ENCODE measurements at places on chromosomes 16 and 17.

DNA sequence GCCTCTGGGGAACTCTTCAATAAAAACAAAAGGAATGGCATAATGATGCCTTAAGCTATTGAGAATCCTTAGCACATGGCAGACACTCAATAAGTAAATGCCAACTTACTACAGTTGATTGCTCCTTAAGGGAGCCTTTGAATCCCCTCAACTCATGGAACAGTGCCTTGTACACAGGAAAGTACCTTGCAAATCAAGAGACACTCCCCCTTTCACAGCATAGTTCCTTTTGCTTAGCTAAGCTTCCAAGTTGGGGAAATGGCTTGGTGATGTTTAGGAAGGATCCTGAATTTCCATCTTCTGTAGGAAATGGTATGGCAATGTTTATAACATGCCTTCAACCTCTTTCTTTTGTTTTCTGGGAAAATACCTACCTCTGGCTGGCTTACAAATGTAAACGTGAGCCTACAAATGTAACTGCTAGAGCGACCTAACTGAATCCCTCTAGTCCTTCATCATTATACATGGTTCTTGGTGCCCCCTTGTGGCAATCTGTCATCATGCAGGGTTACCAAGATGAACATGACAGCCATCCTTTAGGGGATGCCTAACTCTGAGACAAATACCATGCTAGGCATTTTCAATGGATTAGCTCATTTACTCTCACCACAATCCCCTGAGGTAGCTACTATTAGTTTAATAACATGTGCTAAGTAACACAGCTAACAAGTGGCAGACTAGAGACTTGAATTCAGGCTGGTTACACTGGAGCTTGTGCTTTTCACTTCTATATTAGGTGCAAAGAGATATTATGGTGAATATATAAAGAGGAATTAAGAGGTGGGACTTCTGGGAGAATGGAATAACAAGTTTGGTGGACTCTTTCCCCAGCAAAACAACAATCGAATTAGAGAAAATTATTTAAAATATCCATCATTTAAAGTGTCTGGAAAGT is 65.0 kb downstream of the MMD start:
- DNase-seq = peak; percentile 59

- no peak for DNase-seq
Measured at GRCh38 chr16:85104147-85104546, 8.1 kb downstream of the CIBAR2 start.

- no peak for DNase-seq
Measured at GRCh38 chr17:9766970-9767369, 24.4 kb downstream of the DHRS7C start.

- peak; percentile 6 for DNase-seq
Measured at GRCh38 chr17:67995570-67996263, 552 bp downstream of the C17orf58 start.

DNA sequence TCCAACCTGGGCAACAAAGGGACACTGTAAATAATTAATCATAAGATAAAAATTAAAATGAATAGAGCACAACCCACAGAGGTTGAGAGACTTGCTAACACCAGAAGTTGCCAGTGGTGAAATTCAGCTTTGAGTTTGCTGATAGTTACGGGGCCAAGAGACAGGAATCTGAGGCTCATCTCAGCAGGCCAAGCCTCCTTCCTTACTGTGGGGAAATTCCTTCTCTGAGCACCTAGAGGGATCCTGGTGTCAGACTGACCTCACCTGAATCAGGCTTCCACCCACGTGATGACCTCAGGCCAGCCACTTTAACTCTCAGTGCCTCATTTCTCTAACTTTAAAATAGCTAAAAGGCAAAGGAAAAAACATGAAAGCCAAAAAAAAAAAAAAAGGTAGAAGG is 4.7 kb downstream of the ABAT start:
- no peak for DNase-seq
